RWPE2 (cell line): ENCODE measurements at places on chromosomes 7 and 10.

DNA sequence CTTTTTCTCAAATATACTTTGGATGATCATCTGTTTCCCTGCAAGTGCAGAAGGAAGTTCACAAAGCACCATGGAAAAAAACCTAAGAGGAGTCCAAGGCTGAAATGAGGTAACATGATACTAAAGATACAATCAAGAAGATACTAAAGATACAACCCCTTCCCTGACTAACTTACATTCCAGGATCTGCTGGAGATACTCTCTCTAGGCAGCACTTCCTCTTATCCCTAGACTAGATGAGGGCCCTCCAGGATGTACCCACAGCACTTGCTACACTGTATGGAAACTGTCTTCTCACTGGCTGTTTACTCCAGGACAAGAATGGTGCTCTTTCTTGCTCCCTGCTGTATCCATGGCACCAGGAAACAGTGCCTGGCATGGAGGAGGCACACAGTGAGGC lies 116.4 kb upstream of the NFE2L3 start:
- no peak for DNase-seq

GRCh38 chr10:106780632-106781031 lies 383.9 kb downstream of the SORCS1 start:
- DNase-seq, result no peak

DNA sequence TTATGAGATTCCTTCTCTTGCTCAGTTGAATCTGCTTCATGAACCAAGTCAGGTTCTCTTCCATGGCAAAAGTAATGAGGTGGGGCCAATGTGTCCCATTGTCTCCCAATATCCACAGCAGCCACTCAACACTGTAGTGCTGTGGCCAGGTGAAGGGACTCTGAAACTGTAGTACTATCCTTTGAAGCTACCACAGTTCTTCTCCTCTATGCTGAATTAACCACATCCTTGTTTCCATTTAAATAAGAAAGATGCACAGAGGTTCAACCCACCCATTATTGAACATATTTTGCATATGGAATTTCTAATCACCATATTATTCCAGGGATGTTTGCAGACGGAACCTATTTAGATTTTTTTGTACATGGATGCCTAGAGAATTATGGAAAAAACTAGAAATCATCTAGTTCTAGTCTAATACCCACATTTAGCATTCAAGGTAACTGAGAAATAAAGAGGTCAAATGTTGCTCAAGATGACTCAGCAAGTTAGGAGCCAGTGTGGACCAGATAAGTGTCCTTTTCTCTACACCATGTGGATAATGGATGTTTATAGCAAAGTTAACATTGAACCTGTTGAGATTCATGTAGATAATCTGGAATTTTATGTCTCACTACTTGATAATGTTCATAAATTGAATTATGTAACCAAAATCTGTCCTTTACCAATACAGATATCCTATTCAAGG lies 64.5 kb downstream of the LRRTM3 start:
- no peak for DNase-seq

DNA sequence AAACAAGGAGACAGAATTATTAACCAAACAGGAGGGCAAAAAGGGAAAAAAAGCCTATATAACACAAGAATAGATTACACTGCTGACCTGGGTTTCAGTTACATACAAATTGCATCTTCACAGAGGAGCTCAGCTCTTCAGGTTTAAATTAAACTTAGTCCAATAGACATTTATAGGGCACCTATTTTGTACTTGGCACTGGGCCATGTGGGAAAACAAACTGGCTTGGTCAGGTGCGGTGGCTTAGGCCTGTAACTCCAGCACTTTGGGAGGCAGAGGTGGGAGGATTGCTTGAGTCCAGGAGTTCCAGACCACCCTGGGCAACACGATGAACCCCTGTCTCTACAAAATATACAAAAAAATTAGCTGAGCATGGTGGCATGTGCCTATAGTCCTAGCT lies 62.3 kb upstream of the CCDC6 start:
- no peak for DNase-seq
